Activated effector memory CD4-positive, alpha-beta T cell treated with anti-CD3 and anti-CD28 coated beads, Interleukin-2, amount 50 U/mL, for 16 hours (primary cell): ENCODE measurements at places on chromosomes 11 and 22.
A peak's percentile ranks its signal among the peaks of the same experiment; 100 is the strongest.

- DNase-seq, result no peak
Observed at GRCh38 chr11:76704171-76704948, 33.8 kb upstream of the LRRC32 start.

- DNase-seq, result no peak
Observed at GRCh38 chr11:35290876-35291275, 128.5 kb downstream of the SLC1A2 start.

DNA sequence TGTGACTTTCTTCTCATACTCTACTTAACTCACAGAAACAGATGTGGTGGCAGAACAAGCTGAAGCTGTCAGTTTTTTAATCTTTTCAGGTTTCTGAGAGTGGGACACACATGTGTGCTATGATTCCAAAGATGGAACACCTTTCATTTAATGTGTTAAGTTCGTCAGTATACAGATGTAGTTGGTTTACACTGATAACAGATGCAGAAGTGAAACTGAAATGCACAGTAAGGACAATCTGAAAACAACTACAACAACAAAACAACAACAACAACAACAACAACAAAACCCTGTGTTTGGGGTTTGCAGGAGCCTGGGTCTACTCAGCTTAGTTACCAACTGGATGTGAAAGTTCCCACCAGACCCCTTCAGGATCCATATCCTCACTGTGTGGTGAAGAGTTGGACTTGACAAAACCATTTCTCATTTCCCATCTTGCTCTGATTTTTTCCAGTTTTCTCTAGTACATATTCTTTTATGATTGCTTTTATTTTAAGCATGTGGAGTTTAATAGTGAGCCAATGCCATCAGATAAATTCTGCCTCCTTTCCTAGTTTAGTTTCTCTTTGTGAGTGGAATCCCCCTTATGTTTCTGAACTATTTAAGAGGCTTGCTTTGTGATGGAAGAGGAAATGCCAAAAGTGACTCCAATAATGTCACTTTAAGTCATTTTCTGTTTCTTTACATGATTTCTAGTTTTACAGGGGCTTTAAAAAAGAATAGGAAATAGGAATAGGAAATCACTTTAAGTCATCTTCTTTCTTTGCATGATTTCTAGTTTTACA, 47.8 kb downstream of the ARHGAP42 start:
- no peak for DNase-seq

- DNase-seq, result no peak
Observed at GRCh38 chr11:19393941-19394340, 153.2 kb upstream of the E2F8 start.

DNA sequence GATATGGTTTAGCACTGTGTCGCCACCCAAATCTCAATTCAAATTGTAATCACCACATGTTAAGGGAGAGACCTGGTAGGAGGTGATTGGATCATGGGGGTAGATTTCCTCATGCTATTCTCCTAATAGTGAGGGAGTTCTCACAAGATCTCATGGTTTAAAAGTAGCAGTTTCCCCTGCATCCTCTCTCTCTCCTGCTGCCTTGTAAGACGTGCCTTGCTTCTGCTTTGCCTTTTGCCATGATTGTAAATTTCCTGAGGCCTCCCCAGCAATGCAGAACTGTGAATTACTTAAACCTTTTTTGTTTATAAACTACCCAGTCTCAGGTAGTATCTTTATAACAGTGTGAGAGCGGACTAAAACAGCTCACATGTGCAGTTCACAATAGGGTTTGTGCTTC, 1668.7 kb upstream of the RAG2 start:
- no peak for DNase-seq

DNA sequence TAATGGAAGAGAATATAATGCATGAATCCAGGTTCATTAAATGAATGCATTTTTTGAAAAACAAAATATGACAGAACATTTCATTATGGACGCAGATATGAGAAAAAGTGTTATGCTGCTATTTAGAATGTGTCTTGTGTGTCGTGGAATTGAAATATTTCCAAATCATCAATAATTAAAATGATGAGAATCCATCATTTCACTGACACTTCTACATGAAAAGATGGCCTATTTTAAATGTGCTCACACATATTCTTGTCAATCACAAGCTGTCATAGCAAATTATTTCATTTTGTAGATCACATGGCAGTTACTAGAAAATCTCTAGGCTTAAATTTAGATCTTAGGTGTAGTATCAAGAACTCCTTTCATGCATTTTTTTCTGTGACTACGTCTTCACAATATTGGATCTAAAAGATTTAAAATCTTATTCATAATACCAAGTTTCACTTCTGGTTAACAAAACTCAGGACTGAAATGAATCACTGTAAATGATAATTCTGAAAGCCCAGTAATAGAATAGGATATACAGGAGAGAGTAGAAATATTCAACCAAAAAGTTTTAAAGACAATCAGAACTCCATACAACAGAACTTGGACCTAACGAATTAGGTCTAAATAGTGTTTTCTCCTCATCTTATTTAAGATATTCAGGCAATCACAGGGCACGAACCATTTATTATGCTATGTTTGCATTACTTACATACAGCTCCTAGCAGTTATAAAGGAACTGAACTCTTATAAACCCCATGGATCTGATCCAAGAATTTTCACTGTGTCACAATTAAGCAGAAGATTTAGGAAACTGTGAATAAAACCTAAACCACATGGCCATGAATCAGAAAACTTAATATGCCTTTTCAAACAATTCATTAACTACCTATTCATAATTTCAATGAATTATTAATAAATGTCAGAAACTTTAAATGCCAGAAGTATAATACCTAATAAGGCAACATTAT, 67.7 kb downstream of the DCDC1 start:
- DNase-seq, result no peak

- peak; percentile 73 for DNase-seq
Observed at GRCh38 chr22:26592421-26592891, 2.5 kb upstream of the TPST2 start.

DNA sequence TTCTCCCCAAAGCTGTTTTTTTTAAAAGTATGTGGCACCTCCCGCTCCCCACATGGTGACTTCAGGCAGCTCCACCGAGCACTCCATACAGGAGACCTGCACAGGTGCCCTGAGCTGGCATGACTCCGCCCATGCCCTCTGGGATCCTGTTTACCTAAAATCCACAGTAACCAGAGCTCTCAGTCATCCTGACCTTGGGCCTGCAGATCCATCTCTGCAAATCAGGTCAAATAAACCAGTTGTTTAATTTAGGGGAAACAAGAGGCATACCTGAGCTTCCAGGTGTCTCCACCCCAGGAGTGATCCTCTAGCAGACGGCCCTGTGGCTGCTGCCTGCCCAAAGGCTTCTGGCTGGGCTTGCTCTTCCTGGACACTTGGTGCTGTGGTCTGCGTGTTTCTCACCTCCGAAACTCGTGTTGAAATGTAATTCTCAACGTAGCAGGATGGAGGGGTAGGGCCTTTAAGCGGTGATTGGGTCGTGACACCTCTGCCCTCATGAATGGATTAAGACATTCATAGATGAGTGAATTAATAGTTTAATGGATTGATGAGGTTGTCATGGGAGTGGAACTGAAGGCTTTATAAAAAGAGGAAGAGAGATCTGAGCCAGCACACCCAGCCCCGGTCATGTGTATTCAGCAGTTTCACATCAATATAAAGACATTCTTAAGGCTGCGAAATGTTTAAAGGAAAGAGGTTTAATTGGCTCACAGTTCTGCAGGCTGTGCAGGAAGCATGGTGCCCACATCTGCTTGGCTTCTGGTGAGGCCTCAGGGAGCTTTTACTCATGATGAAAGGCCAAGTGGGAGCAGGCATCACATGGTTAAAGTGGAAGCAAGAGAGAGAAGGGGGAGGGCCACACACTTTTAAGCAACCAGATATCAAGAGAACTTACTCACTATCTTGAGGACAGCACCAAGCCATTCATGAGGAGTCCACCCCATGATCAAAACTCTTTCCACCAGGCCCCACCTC, 34.1 kb downstream of the LINC01488 start:
- DNase-seq, result no peak

- DNase-seq, result no peak
Observed at GRCh38 chr11:32121012-32121411, 30.1 kb downstream of the RCN1 start.

GRCh38 chr11:114705280-114706024, 27.1 kb downstream of the NXPE2 start:
- no peak for DNase-seq

DNA sequence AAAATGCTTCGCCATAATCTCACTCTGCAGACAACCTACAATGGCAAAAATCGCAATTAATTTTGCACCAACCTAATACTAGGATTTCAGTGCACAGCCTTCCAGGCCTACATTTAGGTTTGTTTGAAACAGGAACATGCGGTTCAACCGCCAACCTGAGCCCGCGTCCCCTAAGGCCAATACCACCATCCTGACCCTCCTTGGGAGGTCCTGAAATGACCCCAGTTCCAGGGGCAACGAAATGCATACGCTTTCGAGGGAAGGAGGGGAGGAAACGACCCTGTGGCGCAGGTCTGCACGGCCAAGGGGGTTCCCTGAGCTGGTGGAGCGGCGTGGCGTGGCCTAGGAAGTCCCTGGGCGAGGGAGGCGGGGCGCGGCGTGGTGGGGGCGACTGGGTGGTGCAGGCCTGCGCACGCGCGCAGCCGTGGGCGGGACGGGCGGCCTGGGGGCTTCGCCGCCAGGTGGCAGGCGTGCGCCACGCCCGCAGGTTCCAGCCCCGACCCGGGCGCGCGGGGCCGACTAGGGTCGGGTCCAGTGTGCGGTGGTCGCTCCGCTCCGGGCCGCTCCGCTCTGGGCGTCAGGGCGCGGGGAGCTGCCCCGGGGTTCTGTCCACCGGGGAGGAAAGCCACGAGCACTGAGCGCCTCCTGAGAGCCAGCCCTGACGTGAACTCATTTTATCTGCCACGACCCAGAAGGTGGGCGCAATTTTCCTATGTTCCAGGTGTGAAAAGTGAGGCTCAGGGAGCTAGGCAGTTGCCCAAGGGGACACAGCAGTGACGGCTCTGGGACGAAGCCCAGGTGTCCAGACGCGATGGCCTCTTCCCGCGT, 94.1 kb downstream of the SWAP70 start:
- DNase-seq, result peak; percentile 97

DNA sequence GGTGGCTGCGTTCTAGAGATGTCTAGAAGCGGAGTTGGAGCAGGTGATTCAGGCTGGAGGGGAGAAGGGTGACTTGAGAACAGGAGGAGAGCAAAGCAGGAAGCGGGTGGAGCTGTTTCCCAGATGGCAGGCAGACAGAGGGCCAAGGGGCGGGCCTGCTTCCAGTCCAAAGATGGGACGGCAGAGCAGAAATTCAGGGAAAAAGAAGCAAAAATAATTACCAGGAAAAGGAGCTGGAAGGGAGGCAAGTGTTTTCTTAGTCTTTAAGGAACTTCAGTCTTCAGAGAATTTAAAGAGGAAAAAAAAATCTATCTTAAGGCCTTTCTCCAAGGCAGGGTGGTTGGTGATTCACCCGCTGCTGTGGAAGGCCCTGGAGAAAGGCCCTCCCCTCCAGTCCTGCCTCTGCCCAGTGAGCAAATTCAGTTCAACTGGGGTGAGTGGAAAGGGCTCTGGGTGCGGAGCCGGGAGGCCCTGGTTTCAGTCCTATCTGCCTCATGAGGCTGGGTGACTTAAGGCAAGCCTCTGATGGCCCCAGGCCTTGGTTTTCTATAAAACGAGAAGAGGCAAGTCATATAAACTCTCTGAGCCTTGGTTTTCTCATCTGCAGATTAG, 4.5 kb upstream of the CREB3L1 start:
- no peak for DNase-seq

- no peak for DNase-seq
Observed at GRCh38 chr11:75625991-75626888, 42.6 kb downstream of the MAP6 start.

GRCh38 chr11:9461760-9462134, 935 bp downstream of the ZNF143 start:
- DNase-seq, result no peak

GRCh38 chr22:42379966-42380537, 52.2 kb downstream of the NFAM1 start:
- no peak for DNase-seq

DNA sequence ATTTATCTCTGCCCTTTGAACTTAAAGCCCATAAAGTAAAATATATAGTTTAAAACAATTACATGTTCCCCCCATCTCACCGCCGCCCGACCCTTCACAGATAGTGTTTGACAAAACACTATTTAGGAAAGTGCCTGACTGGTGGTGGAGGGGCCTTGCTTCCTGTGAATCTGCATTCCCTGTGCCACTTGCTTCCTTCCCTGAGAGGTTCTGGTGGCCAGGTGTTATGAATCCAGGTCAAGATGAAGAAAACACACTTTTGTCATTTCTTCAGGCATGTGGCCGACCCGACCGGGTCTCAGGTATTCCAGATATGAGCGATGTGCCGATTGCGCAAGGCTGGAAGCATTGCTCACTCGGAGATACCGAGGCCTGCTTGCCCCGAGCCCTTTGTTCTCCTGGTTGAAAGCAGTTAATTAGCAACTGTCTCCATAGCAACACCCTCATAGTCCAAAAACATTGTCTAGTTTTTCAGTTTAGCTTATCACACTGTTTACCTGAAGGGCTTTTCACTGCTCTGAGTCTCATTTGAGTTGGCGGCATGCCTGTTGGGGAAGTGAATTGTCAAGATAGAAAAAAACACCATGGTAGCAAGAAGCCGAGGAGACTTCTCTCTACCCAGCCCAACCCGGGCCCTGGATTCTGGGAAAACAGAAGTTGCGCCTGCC, 128.3 kb downstream of the TEAD1 start:
- DNase-seq, result no peak

- DNase-seq, result no peak
Observed at GRCh38 chr11:122998727-122999366, 17.2 kb upstream of the BSX start.

DNA sequence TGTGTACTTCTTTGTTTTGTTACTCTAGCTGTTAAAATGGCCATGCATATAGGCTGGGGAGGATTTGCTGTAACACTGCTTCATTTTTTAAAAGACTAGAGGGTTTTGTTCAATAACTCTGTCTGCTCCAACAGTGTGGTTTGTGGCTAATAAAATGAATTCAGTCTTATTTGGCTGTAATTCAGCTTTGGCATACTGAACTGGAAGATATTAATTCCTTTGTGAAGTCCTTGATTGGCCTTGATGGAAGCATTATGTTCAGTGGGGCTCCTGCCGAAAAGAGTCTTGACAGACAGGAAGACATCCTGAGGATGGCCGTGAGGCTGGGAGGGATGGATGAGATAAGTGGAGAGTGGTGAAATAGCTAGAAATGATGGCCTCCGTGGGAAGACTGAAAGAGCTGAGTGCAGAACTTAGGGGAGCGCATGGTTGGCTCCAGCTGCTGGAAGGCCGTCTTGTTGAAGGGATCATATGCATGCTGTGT, 44.8 kb upstream of the MYO18B start:
- no peak for DNase-seq

DNA sequence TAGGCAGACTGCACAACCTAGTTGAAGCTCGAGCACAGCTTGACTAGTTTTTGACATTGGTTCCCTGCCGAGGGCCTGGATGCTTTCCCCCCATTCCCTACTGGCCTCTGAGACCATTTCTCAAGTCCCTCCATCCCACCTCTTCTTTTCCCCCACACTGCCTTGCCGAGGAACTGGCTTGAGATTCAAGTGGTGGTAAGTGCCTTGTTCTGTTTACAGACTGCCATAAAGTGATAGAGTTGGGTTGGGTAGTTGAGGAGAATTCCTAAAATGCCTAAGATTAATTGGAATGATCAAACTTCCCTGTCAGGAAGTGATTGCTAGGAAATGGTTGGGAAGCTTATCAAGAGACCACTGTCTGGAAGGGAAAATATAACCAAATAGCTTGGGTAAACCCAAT, 16.2 kb downstream of the MRPL16 start:
- no peak for DNase-seq

- DNase-seq, result no peak
Observed at GRCh38 chr11:35629914-35630313, 11.7 kb downstream of the FJX1 start.

GRCh38 chr22:21012446-21013407, 2.2 kb upstream of the P2RX6 start:
- no peak for DNase-seq
